NCI-H1417 treated with DMSO at 0.1 percent for 48 hours (cell line): ENCODE measurements at places on chromosomes 5 and 9.

- no peak for DNase-seq
Observed at GRCh38 chr5:173093606-173094005, 37.5 kb downstream of the CREBRF start.

DNA sequence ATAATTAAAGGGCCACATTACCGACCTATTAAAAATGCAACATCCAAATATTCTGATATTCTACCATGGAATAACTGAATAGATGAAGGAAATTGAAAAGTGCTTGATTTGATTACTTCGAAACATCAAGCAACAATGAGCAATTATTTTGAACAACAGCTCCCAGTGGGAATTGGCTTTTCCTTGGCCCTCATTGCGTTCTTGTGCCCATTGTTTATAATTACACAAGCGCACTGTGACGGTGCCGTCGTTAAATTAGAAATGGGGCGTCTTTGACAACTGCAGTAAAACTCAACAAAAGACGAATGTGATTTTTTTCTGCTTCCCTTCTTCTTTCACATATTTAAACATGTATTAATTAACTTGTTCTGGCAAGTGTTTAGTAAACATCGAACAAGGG lies 61.6 kb downstream of the CDH6 start:
- DNase-seq, result no peak

GRCh38 chr5:100709771-100710170 lies 174.6 kb downstream of the FAM174A start:
- DNase-seq, result no peak

DNA sequence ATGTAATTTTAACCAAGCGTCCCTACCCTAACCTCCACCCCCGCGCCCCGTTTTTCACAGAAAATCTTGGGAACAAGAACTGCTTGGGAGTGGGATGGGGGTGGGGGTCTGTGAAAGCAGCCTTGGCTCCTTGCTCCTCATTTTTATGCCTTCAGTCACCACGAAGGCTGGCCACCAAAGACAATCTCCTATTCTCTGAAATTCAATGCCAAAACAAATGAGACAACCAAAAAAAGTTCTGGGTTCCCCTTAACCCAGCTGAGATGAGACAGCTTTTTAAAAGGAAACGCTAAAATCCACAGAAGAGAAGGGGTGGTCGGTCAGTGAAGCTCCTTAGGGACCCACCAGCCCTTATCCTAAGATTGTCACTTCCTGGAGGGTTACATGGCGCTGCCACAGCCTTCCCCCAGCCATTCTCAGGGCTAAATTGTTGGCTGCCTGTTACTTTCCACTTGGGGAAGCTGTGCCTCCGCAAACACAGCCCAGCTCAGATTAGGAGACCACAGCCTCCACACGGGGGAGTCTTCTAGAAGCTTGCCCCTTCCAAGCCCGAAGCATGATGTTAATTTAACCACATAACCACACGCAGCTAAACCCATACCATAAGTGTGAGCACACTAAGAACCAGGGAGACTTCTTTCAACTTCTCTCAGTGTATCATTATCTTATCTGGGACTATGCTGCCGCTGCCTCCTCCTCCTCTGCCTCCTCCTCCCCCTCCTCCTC lies 136.3 kb downstream of the FOXD1 start:
- no peak for DNase-seq

DNA sequence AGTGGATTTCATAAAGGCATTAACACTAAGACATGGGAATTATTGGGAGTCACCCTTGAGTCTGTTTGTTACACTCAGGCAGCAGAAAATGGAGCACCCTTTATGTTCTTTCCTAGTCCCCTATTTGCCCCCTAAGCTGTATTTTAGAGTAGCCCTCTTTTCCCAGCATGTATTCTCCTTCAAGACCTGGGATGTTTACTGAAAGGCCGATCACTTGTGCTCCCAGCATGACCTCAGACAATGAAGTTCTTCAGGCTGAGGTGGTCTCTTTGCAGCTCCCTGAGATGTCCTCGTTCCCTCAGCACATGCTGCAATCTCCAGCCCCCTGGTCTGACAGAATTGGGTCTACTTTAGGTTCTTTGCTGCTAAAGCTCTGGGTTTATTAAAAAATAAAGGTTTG lies 169.7 kb downstream of the YTHDC2 start:
- DNase-seq, result no peak

DNA sequence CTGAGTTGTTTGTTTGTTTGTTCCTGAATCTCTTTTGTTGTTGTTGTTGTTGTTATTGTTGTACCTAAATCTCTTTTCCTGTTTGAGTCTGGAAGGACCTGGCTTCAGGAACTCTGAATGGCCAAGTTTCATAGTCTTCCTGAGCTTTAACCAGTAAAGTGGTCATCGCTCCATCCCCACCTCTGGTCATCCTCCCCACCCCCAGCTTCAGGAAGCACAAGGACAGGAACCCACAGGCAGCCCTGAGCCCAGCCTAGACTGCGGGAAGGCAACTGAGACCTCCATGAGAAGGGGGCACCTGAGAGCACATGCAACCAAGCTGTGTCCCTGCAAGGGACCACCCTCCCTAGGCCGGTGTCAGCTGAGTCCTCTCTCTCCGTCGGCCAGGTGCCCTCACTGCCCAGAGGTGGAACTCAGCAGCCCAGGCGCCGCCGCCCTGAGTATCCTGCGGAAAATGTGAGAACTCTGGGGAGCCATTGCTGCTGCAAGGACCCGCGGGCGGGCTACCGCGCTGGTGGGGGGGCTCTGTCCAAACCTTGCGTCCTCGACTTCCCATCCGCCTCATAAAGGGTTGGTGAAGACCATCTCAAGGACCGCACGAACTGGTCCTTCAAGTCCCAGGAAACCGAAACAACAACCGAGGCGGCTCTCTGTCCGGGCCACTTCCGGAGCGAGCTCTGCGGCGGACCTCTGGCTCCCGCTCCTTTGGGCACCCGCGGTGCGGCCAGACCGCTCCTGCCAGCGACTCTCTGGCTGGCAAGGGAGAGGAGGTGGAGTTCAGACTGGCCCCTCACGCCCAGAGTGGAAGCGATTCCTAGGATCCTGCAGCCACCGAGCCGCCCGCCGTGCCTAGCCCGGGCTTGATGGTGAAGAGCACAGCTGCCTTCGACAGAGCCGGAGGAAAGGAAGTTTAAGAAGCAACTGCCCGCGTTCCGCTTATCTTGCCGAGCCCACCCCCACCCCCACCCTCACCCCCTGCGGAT lies 4.2 kb downstream of the BARX1 start:
- no peak for DNase-seq

DNA sequence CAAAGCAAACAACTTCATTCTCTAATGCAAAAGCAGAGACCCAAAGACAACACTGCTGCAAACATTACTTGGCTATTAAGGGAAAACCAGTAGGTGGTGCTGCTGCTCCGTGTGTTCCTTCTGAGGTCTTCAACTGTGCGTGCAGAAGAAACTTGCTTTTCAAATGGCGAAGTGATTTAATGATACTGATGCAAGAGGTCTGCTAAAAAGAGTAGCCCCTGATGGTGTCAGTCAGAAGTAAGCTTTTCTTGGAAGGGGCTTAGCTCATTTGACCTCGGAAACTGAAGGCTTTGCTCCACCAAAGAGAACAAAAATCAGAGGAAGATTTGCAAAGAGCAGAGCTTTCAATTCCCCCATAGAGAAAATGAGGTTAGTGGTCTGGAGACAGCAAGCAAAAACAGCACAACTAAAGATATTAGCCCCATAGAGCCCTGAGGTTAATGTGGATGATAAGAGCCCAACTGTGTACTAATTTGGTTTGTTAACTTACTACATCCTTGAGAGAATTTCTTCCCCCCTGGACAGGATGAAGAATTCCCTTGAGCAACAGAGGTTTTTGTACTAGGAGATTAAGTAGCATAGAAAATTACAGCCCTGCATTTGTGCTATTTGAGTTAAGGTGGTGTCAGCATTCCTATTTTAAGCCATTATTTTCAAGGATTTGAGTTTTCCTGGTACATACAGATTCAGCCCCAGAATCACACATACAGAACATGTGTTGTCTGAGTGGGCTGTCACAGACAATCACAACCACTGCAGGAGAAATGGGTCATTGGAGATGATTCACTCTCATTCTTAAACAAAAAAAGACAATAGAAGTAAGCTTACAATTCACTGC lies 153.2 kb upstream of the C9orf72 start:
- no peak for DNase-seq

GRCh38 chr5:20248118-20248517 lies 260.1 kb upstream of the CDH18 start:
- no peak for DNase-seq

GRCh38 chr5:151384106-151384505 lies 36.7 kb upstream of the SLC36A2 start:
- DNase-seq, result no peak

- DNase-seq, result no peak
Observed at GRCh38 chr5:34976347-34976746, 47.0 kb downstream of the DNAJC21 start.

- DNase-seq, result no peak
Observed at GRCh38 chr5:74885170-74885569, 19.0 kb upstream of the FAM169A start.

DNA sequence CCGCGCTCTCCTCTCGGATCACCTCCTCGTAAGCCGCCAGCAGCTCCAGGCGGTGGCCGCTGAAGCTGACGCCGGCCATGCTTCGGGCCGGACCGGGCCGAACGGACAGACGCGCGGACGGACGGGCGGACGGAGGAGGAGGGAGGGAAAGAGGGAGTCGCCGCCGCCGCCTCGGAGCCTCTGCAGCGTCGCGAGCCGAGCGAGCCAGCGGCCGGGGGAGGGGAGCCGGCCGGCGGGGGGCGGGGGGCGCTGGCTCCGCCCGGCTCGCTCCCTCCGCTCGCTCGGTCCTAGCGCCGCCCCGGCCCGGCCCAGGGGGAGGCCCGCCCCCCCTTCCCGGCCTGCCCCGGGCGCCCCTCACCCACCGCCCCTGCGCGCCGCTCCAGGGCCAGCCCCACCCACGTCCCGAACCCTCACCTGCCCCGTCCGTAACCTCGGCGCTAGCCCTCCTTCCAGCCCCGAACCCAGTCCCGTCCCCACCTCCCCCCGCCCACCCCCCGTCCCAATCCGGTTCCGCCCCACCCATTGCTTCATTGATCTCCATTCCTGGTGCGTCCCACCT lies at the start of gene DBN1:
Gene DBN1 (minus strand): TSS at position 192 of the 559 bp plus-strand sequence. CDS start 113 bp downstream, at position 79.
- no peak for DNase-seq

- DNase-seq, result no peak
Observed at GRCh38 chr5:176596689-176597416, 13.1 kb downstream of the GPRIN1 start.

DNA sequence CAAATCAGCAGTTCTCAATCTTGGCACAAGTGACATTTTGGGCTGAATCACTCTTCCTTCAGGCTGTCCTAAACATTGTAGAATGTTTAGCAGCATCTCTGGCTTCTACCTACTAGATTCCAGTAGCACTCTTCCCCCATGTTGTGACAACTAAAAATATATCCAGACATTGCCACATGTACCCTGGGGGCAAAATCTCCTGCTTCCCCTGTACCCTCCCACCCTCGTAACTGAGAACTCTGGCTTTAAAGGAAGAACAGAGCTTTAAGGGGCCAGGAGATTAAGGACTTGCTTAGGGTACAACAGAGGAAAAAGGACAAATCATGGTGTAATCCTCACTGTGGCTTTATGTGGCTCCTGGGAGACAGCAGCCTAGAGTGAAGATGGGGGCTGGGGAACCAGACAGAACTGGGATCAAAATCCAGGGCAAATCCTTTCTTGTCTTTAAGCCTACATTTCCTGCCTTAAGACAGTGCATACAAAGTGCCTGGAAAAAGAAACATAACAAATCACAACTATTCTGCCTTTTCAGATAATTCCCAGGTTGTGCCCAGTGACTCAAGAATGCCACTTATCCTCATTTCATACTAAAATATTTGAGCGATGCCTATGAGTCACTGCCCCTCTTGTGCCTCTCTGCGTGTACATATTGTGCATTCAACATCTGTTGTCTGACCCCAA lies 109.3 kb downstream of the DAPK1 start:
- DNase-seq, result no peak

DNA sequence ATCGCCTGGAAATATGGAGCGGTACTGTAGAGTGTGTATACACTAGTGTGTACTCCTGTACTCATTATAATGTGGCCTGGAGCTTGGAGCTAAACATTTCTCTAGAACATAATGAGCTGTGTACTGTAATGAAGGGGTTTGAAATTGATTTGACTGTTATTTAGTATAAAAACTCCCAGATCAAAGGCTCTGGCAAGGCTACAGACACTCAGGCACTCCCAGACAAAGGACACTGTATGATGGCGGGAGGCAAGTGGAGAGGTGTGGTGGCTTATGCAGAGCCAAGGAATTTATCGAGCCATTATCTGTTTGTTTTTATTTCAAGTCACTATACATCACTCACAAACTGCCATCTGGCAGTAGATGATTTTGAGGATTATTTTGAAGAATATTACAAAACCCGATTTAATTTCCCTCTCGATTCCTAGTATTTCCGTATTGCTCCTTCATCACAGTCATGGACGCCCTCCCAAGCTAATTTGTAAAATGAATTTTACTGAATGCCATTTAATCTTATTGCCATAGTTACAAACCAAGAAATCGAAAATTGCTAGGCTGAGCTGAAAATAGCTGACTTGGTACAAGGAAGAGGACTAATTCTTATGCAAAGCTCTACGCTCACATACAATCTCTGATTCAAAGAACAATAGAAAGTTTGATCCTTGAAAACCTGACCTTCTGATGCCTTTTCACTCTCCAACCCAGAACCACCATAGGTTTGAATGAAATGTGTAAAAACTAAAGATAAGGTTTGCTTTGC lies 240.2 kb upstream of the SEMA6A start:
- no peak for DNase-seq

DNA sequence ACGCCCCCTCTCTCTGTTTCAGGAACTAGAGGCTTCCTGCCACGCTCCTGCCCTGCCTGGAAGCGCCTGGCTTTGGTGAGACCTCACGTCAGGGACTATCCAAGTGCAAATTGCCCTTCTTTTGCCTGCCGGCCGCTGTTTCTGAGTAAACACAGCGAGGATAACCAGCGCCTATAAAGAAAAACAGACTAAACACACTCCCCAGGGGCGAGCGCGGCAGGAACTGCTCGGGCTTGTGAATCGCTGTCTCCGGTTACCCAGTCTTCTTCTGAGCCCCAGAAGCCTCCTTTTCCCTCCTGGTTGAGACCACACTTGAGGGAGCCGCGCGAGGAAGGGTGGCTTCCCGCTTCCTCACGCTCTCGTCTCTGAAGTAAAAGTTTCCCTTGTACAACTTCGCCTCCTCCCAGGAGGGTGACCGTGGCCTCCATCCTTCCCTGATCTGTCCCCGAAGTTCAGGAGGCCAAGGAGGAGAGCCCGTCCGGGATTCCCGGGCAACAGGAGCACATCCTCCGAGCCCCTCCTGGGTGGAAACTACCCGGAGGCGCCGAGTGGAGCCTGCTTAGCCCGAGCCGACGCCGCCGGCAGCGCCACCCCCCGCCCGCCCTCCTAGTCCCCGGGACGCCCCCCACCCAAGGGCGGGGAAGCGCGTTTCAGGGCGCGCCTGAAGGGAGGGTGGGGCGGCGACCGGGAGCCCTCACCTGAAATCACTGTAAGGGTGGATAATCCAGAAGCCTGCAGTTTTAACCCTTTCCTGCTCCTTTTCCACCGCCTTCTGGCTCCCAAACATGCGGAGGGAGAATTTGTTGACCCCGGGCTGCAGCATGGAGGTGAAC lies 993 bp downstream of the HCN1 start:
- no peak for DNase-seq
